ENCODE measurements at places on chromosomes 13 and 19. TPM values are rescaled to one million over a fixed set of nuclear protein-coding genes. Genes with fewer than 3 reads are reported as not detected.
A peak's percentile ranks its signal among the peaks of the same experiment; 100 is the strongest.

CATSPERD gene
- not detected for total RNA-seq

SOX1 gene
- not detected for total RNA-seq

RASGRP4 gene
- total RNA-seq, result 1.1 TPM

CTU1 gene
- 4.8 TPM for total RNA-seq

GPR12 gene
- not detected for total RNA-seq

MCEMP1 gene
- 1.5 TPM for total RNA-seq

ZNF560 gene
- not detected for total RNA-seq

DNA sequence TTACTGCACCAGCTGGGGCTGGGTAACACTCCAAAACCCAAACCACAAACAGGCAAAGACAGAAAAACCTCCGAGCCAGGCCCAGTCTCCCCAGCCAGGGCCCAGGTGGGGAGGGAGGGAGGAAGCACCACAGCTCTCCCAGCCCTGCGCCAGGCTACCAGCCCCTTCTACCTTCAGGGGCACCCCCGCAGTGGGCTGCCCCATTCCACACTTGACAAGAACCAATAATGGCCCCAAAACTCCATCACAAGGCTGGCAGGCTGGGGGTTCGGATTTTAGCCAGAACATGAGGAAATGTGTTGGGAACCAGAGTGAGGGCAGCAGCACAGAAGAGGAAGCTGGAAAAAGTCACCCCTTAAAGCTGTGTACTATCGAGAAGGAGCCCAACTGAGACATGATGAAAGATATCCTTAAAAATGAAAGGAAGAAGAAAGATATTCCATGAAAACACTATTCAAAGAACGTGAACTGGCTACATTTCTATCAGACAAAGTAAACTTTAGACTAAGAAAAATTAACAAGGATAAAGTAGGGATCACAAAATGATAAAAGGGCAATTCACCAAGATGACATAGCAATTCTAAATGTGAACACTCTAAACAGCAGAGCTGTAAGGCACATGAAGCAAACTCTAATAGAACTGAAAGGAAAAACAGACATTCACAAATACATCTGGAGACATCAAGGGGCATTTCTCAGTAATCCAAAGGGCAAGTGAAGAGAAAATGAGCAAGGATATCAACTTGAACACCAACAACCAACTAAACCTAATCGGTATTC lies 12.9 kb downstream of the TUBGCP3 start:
- no peak for DNase-seq

DNA sequence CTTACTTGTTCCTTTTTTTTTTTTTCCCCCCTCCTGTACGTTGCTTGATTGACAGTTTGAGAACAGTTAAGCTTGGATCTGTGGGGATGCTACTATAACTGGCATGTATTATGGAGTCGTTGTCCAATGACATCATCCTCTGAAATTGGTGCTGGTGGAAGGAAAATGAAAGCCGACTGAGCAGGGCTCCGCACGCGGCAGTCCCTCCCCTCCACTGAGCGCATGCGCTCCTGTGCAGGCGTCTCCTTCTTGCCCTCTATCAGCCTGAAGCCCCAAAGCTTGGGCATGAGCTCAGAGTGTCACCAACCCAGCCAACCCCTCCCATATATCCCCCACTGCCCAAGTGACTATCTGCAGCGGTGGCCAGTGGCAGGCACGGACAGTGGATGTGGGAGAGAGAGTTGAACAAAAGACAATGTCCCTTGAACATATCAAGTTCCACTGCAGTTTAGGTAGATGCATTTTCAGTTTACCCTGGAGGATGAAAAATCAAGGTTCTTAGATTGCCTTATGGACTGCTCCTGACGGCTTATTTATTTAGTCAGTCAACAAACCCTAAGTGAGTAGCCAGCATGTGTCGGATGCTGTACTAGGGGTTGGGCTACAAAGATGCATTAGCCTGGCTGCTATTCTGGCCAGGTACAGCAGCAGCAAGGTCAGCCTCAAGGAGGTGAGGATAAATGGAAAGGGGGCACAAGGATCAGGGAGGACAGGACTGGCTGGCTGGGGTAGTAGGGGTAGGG lies 20.8 kb downstream of the MBNL2 start:
- DNase-seq, result no peak

- no peak for DNase-seq
Measured at GRCh38 chr13:113169277-113170272, 11.1 kb downstream of the PROZ start.

- DNase-seq, result no peak
Measured at GRCh38 chr19:52120286-52120685, 19.5 kb downstream of the ZNF616 start.

DNA sequence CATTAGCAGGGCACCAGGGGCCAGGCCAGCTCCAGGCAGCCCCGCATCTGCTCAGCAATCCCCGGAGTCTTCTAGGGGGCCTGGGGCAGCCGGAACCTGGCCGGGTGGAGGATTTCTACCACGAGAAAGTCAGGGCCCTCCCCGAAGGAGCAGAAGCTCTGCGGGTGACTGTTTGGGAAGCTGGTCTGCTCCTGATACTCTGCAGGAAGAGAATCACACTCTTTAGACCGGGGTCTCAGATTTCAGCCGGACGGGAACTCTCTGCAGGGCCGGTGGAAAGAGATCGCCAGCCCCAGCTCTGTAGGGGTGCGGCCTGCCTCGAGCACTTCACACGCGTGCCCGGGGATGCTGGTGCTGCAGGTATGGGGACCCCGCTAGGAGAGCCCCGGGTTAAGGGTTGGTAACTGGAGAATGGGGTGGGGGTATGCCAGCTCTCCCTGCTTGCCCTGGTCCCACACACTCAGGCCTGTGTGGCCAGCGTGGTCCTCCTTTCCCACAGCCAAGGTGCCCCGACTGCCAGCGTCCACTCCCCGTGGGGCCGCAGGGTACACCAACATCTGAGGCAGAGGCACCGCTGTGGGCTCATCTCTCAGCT lies 20.1 kb downstream of the RASA3 start:
- DNase-seq, result peak; percentile 55

GRCh38 chr13:73903561-73903960 lies 230.6 kb downstream of the KLF12 start:
- no peak for DNase-seq

DNA sequence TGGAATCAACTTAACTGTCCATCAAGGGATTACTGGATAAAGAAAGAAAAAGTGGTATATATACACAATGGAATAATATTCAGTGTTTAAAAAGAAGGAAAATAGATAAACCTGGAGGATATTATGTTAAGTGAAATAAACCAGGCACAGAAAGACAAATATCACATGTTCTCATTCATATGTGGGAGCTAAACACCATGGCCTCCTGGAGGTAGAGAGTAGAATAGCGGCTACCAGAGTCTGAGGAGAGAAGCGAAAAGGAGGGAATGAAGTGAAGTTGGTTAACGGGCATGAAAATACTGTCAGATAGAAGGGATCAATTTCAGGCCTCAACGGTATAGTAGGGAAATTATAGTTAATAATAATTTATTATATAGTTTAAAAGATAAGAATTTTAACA lies 147.5 kb upstream of the OBI1 start:
- no peak for DNase-seq

DNA sequence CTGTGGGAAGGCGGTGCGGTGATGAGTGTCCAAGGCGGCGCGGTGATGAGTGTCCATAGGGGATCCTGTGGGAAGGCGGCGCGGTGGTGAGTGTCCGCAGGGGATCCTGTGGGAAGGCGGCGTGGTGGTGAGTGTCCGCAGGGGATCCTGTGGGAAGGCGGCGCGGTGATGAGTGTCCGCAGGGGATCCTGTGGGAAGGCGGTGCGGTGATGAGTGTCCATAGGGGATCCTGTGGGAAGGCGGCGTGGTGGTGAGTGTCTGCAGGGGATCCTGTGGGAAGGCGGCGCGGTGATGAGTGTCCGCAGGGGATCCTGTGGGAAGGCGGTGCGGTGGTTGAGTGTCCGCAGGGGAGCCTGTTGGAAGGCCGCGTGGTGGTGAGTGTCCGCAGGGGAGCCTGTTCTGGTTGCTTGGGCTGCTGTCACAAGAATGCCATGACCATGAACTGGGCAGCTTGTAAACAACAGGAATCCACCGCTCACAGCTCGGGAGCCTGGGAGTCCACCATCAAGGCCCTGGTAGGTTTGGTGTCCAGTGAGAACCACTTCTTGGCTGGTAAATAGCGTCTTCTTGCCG lies 21.4 kb downstream of the TFDP1 start:
- no peak for DNase-seq

GRCh38 chr13:31945202-31945961 lies 86.2 kb upstream of the FRY start:
- DNase-seq, result peak; percentile 81

- DNase-seq, result no peak
Measured at GRCh38 chr13:74839656-74840055, 642.3 kb downstream of the TBC1D4 start.

- no peak for DNase-seq
Measured at GRCh38 chr19:2329149-2329478, 630 bp downstream of the SPPL2B start.

DNA sequence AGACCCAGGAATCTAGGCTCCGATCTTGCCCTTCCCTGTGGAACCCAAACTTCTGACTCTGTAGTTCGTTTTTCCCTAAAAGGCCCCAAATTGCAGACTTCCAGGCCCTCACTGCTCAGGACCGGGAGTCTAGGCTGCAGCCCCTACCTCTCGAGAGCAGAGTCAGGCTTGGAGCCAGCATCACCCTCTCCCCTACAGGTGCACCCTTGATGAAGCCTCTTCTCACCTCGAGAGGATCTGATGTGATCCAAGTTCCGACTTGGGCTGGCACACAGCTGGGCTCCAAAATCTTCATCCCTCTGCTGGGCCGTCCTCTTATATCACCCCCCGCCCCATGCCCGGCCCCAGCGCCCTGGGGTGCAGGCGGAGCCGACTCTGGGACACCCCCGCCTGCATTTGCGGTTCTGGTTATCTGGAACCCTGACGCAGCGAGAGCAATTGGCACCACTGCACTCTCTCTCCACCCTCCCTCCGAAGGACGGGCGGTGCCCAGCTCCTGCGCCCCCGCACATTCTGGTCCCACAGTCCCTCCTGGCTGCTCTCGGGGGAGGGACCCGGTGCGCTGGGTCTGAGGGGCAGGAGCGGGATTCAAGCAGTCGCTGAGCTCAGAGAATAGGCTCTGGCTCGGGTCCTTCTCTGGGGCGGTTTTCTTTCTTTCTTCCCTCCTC lies at the start of gene KLK7:
KLK7 (minus strand) TSS at position 293 of the 668 bp plus-strand sequence. CDS start 1,518 bp downstream, outside the sequence.
- no peak for DNase-seq

- no peak for DNase-seq
Measured at GRCh38 chr13:63381078-63381859, 1965.6 kb upstream of the PCDH20 start.

DNA sequence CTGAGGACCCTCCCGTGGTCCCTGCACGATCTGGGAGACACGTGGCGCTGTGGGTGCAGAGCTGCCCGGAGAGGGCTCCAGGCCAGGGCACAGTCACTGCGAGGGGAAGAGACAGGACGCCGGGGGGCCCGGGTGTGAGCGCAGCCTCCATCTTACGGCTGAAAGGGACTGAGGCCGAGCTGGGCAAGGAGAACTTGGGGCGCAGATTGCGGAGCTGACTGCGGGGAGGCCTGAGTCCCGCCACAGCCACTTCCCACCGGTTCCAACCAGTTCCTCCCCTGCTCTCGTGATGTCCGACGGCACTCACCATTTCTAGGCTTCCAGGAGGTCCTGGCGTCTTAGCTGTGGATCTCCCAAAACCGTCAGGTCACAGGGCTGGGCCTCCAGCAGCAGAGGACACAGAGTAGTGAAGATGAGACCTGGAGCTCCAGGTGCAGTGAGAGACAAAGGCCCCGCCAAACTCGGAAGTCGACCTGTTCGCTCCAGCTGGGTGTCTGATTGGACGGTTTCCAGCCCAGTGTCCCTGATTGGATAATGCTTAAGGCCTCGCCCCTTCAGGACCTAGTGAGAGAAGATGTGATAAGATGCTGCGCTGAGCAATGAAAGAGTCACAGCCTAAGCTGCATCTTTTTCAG lies 4.8 kb upstream of the ZNF253 start:
- DNase-seq, result no peak

GRCh38 chr13:109734002-109734785 lies 52.2 kb downstream of the IRS2 start:
- DNase-seq, result no peak

DNA sequence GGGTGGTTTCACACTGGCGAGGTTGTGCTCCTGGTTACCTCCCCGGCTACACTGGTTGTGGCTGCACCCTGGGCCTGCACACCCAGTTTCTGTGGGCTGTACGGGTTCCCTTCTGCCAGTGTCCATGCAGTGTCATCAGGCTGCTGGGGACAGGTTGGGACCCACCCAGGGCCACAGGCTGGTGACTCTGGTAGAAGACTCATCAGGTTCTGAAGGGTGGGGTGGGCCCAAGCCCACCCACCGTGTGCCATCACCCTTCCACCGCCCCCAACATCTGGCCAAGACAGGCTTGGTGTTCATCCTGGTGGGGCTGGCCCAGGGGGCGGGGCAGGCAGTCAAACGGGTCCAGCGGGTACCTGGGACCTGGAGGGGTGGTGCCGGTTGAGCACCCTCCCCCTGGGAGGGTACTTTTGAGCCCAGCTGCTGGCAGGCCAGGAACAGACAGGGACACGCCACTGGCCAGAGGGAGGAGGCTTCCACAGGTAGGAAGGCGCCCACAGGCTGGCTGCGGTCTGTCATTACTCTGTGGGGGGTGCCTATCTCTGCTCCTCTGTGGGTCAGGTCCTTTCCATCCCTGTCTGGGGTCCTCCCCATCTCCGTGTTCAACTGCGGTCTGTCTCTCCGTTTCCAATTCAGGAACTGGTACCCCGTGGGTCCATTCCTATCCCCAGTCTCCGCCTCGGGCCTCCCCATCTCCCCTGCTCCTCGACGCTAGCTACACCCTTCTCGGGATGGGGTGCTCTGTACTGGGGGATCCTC lies at the start of gene RNF225:
RNF225 (plus strand) TSS at position 437 of the 759 bp plus-strand sequence. CDS start 434 bp downstream, outside the sequence.
- no peak for DNase-seq

- no peak for DNase-seq
Measured at GRCh38 chr13:80469105-80469852, 128.4 kb upstream of the SPRY2 start.

GRCh38 chr13:29909975-29910674 lies 59.7 kb upstream of the UBL3 start:
- DNase-seq, result no peak

Data from right atrium auricular region (tissue), 2 donors.